ENCODE measurements at places on chromosomes 2 and 18.

- no peak for DNase-seq
Measured at GRCh38 chr2:239114119-239114581, 266.3 kb downstream of the TWIST2 start.

- DNase-seq = no peak
Measured at GRCh38 chr18:49560624-49561288, 1.1 kb upstream of the LIPG start.

GRCh38 chr2:136327162-136327852 is 209.4 kb upstream of the CXCR4 start:
- DNase-seq = no peak

DNA sequence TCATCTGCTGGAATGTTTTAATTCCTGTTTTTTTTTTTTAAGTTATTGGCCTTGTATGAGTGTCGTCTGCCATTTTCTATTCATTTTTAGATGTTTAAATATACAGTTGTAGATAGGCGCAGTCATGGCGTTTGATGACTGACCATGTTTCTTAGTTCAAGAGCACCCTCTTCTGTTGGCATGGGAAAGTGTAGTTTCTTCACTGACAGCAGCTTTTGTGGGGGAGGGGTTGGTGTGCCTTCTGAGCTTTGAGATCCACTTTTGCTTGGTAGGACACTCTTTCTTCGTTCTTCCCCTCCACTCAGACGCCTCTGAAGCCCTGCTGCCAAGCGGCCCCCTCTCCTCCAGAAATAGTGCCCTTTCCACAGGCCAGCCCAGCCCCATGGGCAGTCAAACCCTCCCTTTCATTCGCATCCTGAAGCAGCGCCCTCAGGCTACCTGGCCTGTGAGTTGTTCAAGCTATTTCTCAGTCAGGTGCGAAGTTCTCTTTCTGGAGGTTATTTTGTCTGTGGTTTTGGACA is 492.0 kb downstream of the TNS1 start:
- DNase-seq = peak; percentile 78

DNA sequence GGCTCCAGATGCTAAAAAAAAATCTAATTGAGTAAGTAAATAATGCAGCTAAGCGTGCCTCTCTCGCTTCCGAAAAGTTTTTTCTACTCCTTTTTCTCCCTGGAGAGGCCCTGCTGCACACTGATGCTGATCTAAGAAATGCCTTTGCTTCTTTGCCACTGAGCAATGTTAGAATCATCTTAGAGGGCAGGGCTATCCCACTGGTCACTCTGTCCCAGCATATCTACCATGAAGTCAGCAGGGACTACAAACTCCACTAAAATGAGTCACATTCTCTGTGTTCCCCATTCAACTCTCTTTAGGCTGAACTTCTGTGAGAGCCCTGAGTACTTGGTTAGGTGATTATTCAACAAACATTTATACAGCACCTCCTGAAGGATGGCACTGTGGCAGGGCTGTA is 127.6 kb upstream of the LYPD1 start:
- DNase-seq = no peak

GRCh38 chr2:172736424-172737174 is 954 bp downstream of the RAPGEF4 start:
- DNase-seq = no peak

- DNase-seq = no peak
Measured at GRCh38 chr2:14134771-14135170, 497.7 kb upstream of the LRATD1 start.

- peak; percentile 35 for DNase-seq
Measured at GRCh38 chr2:237858294-237859081, 935 bp upstream of the RAMP1 start.

- DNase-seq = peak; percentile 79
Measured at GRCh38 chr2:10343658-10344057, 41.0 kb downstream of the HPCAL1 start.

DNA sequence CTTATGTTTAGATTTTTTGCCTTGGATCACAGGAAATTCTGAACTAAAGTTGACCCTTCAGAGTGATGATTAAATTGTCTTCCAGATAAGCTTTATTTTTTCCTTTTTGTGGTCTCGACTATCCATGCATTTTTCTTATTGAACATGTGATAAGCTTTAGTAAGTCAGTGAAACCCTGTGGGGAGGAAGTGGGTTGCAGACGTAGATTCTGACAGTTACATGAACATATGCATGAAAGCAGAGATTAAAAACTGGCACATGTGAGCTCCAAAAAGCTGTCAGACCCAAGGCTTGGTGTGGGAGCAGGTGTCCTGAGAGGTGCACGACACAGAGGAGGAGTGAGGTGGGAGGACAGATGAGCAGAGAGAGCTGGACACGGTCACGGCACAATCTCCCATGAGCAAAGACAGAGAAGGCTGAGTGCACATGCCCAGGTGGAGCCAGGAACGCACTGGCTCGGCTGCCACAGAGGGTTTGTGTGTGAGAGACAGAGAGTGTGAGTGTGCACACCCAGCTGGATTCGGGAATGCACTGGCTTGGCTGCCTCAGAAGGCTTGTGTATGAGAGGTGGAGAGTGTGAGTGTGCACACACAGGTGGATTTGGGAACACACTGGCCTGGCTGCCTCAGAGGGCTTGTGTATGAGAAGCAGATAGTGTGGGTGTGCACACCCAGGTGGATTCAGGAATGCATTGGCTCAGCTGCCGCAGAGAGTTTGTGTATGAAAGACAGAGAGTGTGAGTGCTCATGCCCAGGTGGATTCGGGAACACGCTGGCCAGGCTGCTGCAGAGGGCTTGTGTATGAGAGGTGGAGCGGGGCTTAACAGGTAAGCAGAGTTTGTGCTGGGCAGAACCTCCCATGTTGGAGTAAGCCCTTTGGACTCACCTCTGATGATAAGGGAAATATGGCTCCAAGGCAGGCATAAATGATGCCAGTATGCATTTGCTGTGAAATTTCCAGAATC is 849.1 kb upstream of the SALL3 start:
- DNase-seq = no peak

- no peak for DNase-seq
Measured at GRCh38 chr2:2484301-2484700, 153.2 kb upstream of the MYT1L start.

- DNase-seq = no peak
Measured at GRCh38 chr2:134217351-134217750, 36.5 kb upstream of the MGAT5 start.

GRCh38 chr2:195818526-195818925 is 161.5 kb downstream of the SLC39A10 start:
- DNase-seq = no peak

GRCh38 chr2:58202404-58202803 is 38.7 kb downstream of the FANCL start:
- DNase-seq = no peak

GRCh38 chr2:146123714-146124113 is 1603.8 kb upstream of the ZEB2 start:
- no peak for DNase-seq

- DNase-seq = no peak
Measured at GRCh38 chr2:15279201-15279876, 281.8 kb downstream of the NBAS start.

DNA sequence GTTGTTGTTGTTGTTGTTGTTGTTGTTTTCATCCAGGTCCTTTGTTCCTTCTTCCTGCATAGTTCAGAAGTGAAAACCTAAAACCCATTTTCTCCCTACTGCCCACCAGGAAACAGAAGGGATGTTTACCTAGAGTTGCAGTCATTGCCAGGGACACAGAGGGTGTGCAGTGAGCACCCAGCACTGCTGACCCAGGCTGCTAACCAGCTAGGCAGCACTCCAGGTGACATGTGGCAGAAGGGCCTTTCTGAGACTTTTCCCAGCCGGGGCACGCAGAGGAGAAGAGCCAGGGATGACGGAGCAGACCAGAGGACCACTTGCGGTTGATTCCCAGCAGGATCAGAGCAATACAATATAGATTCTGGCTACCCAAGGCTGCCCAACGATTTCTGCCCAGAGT is 286.3 kb downstream of the BCL11A start:
- DNase-seq = no peak

DNA sequence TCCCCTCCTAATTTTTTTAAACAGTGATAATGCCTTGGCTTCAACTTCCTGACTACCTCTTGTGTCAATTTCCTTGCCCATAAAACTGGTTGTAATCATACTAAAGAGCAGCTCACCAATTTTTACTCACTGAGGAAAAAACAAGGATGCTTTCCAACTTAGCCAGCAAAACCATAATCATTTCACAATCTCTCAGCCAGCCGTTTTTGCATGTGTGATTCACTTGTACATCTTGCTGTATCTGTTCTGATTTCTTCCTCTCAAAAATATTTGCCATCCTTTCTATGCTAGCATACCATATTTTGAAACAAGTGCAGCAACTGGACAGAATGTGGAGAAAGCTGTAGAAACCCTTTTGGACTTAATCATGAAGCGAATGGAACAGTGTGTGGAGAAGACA is 60.7 kb downstream of the RAB27B start:
- DNase-seq = no peak

DNA sequence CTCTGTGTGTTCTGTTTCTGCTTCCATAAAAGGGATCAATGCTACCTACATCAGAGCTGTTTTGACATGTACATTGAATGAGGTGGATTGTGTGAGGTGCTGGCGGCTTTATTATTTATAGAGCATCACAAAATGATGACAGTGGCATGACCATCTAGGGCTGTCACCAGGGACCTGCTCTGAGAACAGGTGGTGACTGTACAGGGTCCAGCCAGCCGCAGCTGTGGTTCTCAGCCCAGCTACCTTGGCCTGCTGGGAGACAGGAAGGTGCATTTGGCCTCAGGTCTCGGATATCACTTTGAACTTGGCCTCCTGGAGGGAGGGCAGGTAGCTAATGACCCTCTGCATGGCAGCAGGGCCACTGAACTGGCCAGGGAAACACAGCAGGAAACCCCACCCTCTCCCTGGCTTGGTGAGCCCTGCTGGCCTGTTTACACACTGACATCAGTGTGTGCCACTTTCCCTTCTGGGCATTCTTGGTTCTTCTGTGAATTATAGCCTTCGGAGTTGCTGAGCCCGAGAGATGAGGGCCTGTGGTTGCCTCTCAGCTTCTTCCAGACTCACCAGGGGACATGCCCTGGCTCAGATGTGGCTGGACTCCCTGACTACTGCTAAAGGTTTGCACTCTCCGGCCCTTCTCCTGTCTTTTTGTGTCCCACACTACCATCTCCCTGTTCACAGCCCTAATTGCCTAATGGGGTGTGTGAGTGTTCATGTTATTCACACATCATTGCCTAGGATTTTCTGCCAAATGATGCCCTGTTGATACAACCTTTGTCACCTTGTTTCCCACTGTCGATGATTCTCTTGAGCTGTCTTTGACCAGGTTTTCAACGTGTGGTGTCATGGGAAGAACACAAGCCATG is 109.2 kb upstream of the RAB12 start:
- no peak for DNase-seq

DNA sequence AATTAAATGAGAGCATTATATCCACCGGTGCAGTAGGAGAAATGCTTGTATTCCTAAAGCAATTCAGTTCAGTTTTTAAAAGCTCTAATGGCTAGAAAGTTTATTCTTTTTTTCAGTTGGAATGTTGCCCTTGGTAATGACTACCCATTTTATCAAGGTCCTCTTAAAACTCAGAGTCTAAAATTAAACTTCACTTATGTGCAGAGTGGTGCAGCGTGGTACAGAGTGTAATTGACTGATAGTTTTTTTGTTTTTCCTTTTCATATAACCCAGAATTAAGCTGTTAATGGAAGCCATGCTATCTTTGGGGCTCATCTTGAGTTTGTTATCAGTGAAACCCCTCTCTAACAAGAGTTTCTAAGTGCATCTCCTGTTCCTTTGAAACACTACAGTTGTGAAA is 21.4 kb downstream of the NCOA1 start:
- DNase-seq = no peak

- no peak for DNase-seq
Measured at GRCh38 chr2:220279372-220279771, 651.9 kb downstream of the SLC4A3 start.

DNA sequence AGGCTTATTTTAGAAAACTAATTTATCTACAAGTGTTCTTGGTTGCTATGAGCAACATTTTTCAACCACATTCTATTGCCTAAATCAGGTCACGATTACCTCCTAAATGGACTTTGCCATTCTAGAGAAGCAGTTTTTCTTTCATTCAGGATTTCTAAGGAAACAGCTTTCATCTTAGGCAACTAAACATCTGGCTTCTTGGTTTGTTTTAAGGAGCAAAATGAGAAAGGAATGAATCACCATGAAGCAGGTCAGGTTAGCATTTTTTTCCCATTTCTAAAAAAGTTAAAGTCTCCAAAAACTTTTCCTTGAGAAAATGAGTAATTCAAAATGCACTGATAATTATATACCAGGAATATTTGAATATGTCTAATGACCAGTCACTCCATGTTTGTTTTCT is 114.8 kb downstream of the GAREM1 start:
- no peak for DNase-seq

DNA sequence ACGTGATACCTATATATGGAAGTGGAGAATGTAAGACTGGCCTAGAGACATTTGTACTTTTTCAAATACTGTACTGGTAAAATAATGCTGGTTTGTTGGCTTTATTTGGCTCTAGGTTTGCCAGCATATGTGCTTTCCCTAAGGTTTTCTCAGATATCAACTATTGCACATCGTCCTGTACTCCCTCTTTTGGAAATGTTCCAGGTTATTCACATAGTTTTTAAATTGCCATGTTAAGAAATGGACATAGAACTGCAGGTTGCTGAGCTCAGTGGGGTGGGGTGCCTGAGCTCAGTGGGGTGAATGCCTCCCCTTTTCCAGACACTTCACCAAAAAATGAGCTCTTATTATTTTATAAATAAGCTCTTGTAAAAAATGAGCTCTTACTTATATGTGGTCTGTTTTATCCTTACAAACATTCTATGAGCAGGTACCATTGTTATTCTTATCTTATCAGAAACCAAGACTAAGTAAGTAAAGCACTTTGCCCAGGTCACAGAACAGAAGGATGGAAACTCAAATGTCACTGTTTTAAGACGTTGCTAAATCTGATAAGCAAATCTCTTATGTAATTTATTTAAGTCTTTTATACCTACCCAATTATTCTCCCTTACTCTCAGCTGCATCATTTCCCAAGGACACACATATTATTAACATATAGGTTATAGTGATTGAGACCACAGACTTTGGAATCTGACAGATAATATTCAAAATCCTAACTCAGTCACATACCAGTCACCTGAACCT is 99.0 kb downstream of the CPS1 start:
- no peak for DNase-seq

GRCh38 chr2:232133078-232133477 is 171.6 kb downstream of the DIS3L2 start:
- DNase-seq = no peak

DNA sequence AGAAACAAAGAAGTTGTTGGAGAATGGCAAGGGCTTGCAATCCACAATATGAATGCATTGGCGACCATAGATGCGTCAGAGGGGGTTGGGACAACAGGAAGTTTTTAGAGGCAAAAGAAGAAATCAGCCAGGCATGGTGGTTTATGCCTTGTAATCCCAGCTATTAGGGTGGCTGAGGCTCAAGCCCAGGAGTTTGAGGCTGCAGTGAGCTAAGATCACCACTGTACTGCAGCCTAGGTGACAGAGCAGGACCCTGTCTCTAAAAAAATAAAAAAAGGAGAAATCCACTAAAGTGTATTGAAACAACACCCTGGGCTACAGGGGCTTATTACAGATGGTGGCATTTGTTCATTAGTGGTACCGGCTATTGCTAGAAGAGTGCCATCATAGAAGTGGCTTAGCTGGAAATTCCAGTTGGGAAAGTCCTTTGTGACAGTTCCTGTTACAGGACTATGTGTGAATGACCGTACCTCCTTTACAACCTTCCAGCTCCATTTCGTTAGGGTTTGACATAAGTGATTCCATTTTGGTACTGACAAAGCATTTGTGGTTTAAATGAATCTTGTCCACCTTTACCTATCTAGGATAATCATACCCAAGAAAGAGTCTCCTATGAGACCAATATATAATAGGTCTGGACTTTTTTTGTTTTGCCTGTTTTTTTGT is 10.7 kb upstream of the WDSUB1 start:
- no peak for DNase-seq

- DNase-seq = no peak
Measured at GRCh38 chr2:150931451-150931850, 330.2 kb downstream of the RBM43 start.

All from DMS 273 treated with DMSO at 0.1 percent for 48 hours (cell line).